NCI-H187 (cell line): ENCODE measurements at places on chromosomes 4 and X.

DNA sequence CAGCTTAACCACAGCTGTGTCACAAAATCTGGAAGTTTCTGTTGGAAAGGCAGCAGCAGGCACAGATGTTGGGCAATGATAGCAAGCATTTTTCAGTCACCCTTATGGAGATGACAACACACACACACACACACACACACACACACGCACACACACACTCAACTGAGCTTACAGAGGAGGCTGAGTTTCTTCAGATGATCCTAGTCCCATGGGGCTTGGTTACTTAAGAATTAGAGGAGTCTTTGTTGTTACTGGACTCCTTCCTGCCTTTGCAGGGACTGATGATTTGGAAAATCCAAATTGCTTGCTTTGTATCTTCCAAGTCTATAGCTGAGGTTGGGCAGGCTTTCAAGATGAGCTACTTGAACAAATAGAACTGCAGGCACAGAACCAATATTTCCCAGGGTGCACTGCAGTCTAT, 740.1 kb upstream of the PITX2 start:
- no peak for DNase-seq

GRCh38 chr4:184854673-184855072, 28.9 kb upstream of the ACSL1 start:
- no peak for DNase-seq

DNA sequence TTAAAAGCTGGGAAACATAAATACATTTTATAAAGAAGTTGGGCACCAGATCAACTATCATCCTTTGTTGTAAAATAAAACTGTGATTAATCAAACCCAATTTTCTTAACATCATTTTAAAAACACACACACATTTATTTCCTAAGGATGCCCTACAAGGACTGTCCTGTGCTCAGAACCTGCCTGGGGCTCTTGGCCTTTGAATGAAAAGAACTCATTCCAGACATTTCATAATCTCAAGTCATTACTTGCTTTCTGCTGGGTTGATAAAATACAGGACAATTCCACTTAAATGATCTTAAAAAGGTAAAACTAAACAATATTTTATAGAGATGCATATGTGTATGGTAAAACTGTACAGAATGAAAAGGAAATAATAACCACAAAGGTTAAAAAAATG, 2.8 kb downstream of the SH3D19 start:
- DNase-seq = no peak

GRCh38 chrX:22629105-22629725, 356.5 kb downstream of the CBLL2 start:
- no peak for DNase-seq

GRCh38 chr4:16794816-16795445, 103.5 kb downstream of the LDB2 start:
- no peak for DNase-seq

- no peak for DNase-seq
These were observed 272.2 kb upstream of the EMCN start for GRCh38 chr4:100789991-100790390.
